Cerebellar nuclear complex (tissue), 1 donor: ENCODE measurements at places on chromosomes 5 and 9.

GRCh38 chr5:3187771-3188425, 407.7 kb upstream of the IRX1 start:
- no peak for DNase-seq

- peak; percentile 17 for DNase-seq
Observed at GRCh38 chr9:71812385-71812784, 44.1 kb upstream of the CEMIP2 start.

GRCh38 chr9:79403495-79403894, 168.3 kb upstream of the TLE4 start:
- DNase-seq = no peak

GRCh38 chr9:84502066-84502465, 161.5 kb upstream of the SLC28A3 start:
- no peak for DNase-seq

DNA sequence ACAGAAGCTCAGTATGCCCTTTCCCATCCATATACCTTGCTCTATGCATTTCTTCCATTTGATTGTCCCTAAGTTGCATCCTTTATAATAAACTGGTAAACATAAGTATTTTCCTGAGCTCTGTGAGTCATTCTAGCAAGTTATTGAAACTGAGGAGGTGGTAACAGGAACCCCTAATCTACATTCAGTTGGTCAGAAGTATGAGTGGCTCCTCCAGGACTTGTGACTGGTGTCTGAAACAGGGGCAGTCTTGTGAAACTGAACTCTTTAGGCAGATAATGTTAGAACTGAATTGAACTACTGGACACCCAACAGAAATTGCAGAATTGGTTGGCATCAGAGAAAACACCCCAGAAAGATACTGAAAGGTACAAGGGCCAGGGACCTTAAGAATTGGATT, 133.1 kb upstream of the POU5F2 start:
- DNase-seq = no peak

DNA sequence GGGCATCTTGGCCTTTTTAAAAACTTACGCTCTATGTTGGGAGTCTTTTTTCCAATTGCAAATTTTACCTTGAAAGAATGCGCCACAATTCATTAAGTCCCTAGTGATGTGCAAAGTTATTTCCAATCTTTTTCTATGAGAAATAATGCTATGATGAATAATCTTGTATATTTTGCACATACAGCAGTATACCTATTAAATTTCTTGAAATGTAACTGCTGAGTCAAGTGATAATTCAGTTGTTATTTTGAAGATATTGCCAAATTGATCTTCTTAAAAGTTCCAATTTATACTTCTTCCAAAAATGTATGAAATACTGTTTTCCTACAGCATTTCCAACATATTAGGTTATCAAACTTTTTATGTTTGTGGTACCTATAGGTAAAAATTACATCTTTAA, 92.8 kb upstream of the PPP2R2B start:
- no peak for DNase-seq

- DNase-seq = no peak
Observed at GRCh38 chr5:69007726-69008368, 86.0 kb upstream of the SLC30A5 start.

- DNase-seq = no peak
Observed at GRCh38 chr5:32523625-32524024, 61.7 kb upstream of the SUB1 start.

DNA sequence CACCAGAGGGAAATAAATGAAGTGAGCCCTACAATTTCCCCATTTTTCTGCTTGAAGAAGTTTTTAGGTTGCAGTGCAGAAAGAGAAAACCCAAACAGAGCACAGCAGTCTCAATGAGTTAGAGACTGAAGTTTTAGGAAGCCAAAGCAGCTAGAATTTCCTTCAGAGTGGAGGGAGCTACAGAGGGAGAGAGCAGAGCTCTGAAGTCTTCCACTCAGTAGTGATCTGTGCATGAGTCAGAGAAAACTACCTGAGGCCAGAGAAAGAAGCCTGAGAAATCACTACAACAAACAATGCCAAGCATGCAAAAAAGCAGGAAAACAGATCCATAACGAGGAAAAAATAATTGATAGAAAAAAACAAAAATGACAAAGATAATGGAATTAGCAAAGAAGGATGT, 17.9 kb upstream of the NDUFB6 start:
- no peak for DNase-seq

DNA sequence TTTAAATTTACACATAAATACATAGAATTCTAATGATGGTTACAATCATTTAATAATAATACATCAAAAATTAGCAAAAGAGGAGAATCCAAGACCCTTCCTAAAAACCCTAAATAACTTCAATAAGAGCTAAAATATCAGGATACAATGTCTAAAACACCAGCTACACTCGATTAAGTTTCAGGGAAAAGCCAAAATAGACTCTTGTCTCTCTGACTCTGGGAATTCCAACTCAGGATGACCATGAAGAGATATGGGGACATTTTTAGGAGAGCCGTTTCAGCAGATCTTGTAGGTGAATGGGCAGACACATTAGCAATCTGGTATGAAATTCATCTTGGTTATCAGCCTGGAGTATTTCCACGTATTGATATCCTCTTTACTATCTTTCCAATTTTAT, 193.3 kb upstream of the NR3C1 start:
- no peak for DNase-seq

DNA sequence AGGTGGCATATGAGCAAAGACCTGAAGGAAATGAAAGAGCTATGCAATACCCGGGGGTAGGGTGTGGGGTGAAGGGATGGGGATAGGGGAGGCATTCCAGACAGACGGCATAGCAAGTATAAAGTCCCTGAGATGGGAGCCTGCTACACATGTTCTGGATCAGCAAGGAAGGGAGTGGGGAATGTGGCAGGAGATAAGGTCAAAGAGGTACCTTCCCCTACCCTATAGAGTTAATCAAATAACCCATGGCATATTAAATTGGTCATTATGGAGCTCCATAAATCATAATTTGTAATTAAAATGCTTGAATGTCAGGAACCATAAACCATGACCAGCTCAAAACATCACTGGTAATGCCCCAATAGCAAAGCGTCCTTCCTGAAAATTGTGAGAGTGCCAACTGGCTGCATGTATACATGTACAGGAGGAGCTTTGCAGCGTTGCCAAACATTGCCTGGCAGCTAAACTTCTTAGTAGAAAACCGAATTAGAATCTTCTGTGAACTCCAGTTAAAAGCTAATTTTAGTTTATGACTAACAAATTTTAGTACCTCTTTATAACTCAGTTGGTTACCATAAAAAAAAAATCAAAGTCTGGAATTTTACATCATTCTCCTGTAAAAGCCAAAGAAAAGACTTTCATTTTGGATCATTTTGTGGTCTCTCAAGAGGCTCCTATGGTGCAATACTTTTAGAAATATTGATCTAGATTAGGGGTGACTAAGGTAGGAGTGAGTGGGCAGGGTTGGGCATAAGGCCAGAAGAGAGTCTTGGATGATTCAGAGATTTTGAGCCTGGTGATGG, 4.7 kb downstream of the DNAI1 start:
- DNase-seq = no peak

GRCh38 chr5:116013936-116014335, 18.3 kb upstream of the ARL14EPL start:
- no peak for DNase-seq

GRCh38 chr9:137272241-137273094, 5.1 kb upstream of the TOR4A start:
- no peak for DNase-seq

DNA sequence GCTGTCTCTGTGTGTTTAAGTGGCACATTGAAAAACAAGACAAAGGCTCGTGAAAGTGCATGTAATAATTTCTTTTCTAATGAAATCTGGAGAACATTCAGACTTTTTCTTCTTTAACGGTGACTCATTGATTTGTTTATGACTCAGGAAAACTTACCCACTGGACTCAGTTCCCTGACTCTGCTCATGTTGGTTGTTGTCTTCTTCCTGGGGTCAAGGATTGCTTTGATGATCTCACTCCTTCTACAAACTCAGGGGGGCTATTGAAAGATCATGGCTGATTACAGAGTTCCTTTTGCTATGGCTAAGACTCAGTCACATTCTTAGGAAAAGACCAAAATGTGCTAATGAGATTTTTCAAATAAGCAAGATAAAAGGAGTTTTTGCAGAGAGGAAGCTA, 141.1 kb upstream of the DAP start:
- no peak for DNase-seq

DNA sequence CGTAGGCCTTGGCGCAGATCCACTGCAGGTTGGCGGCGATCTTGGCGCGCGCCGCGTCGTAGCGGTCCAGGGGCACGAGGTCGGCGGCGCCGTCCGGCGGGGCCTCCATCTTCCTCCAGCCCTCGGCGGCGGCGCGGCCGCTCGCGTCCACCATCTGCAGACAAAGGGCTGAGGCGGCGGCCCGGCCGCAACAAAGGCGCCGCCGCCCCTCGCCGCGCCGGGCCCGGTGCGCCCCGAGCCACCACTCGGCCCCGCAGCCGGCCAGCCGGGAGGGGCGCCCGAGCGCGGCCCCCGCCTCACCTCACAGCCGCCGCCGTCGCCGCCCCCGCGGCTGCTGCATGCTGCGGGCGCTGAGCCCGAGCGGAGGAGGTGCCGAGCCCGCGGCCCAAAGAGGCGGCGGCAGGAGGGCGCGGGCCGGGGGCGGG, 328 bp downstream of the CAMSAP1 start:
- DNase-seq = no peak

- no peak for DNase-seq
Observed at GRCh38 chr5:41796061-41796460, 74.2 kb downstream of the OXCT1 start.

GRCh38 chr5:64763948-64764503, 4.5 kb downstream of the SREK1IP1 start:
- DNase-seq = no peak

DNA sequence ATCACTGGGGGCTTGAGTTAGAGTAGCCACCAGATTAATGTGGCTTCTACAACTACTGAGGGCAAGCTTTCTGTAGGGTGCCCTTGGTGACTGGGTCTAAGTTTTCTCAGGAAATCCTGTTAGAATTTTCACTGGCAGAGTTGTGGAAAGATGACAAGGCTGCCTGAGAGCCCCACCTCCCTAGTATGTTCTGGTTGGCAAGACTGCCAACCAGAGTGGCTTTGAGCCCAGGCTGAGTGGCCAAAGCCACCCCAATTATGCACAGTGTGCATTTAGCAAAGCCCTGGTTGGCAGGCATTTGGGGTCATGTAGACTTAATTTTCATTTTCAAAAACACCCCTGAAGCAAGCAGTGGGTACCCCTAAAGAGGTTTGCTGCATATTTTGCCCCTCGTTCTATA, 136.7 kb upstream of the HAPLN1 start:
- DNase-seq = no peak

GRCh38 chr5:83209963-83210362, 132.6 kb downstream of the XRCC4 start:
- no peak for DNase-seq

DNA sequence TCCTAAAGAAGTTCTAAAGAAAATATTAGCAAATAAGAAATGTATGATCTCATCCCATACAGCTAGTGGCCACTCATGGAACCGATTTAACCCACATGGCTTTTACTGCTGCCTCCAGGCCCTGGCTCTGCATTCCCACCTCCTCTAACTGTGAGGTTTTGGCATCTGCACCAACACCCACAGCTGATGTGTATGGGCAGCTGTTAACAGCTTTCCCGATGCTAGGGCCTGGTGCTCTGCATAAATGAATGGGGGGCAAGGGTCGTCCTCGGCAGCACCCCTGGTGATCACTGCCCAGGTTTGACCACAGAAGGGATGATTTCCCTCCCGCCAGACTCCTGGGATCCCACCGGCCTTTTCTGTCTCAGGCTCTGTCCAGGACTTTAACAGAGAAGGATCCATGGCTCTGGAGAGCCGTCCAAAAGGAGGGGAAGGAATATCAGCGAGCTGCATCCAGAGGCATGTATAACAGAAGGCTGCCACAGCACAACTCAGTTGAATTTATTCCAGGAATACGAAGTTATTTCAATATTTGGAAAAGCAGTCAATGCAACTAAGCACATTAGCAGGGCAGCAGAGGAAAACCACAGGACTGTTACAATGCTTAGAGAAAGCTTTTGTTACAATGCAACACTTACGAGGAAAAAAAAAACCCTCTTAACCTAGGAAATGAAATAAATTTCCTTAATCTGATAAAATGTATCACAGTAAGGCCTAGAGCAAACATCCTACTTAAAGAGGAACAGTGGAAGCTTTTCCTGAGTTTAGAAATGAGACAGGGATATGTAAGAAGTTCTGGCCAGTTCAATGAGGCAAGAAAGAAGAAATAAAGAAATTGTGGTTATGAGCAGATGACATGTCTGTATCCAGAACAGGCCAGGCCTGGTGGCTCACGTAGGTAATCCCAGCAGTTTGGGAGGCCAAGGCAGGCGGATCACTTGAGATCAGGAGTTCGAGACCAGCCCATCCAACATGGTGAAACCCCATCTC, 63.1 kb downstream of the NACC2 start:
- no peak for DNase-seq

GRCh38 chr5:36441280-36441679, 139.6 kb upstream of the RANBP3L start:
- DNase-seq = no peak

DNA sequence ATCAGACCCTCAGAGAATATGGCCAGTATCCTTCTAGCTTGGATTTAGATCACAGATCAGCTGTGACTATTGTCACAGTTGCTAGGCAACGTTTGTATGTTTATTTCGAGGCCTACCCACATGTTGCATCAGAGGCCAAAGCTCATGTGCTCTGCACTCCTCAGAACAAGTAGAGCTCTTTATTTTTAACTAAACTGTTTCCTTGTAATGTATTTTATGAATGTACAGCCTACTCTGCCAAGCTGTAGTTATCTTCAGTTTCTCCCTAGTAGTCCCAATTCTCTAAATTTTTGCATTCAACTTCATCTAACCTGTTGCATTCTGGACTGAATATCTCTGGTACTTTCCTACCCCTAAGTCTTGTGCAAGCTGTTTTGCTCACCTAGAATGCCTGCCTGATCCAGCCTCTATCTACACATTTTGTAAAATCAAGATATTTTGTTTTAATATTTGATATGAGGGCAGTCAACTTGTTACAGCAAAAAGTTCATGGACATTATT, 52.8 kb downstream of the CAST start:
- DNase-seq = no peak

- DNase-seq = no peak
Observed at GRCh38 chr9:135610290-135611141, 28.8 kb downstream of the GLT6D1 start.

GRCh38 chr9:81002242-81002641, 687.1 kb downstream of the TLE1 start:
- DNase-seq = no peak

- no peak for DNase-seq
Observed at GRCh38 chr9:86747711-86748110, 199.6 kb downstream of the GAS1 start.

GRCh38 chr9:95431286-95431685, 85.5 kb downstream of the PTCH1 start:
- no peak for DNase-seq

GRCh38 chr5:123382252-123382651, 41.0 kb downstream of the CEP120 start:
- DNase-seq = no peak
